Omental fat pad (tissue), 4 donors: ENCODE measurements at places on chromosomes 11 and 22.

GRCh38 chr11:122468965-122469364, 186.6 kb upstream of the UBASH3B start:
- no peak for DNase-seq

DNA sequence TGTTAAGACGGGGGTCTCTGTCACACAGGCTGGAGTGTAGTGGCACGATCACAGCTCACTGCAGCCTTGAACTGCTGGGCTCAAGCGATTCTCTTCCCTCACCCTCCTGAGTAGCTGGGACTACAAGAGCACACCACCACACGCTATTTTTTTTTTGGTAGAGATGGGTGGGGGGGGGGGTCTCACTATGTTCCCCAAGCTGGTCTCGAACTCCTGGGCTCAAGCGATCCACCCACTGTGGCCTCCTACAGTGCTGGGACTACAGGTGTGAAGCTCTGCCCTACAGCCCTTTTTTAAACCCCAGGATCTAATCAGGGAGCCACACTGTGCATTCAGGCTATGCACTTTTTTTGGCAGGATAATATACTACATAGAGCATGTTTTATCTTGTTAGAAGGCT, 1.4 kb upstream of the DHCR7 start:
- no peak for DNase-seq

- no peak for DNase-seq
Observed at GRCh38 chr11:87574193-87574592, 536.5 kb downstream of the TMEM135 start.

GRCh38 chr11:12043959-12044791, 35.7 kb upstream of the DKK3 start:
- DNase-seq, result peak; percentile 68

GRCh38 chr22:49142296-49142695, 685.4 kb downstream of the BRD1 start:
- DNase-seq, result no peak

DNA sequence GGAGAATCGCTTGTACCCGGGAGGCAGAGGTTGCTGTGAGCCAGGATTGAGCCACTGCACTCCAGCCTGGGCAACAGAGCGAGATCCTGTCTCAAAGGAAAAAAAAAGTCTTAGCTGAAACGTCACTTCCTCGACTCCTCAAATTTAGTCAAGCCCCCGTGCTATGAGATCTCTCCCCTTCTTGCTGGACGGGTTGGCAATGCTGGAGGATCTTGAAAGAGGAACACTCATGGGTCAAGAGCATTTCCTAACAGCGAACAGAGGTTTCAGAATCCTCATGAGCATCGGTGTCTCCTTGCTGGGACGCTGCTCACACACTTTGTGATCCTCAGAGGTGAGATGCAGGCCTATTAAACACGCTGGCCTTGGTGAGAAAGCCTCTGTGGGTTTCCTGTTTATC, 35.9 kb downstream of the APOL3 start:
- no peak for DNase-seq

- no peak for DNase-seq
Observed at GRCh38 chr22:20062766-20063083, 17.3 kb upstream of the DGCR8 start.
